ENCODE measurements at places on chromosomes 1 and 21. TPM values are rescaled to one million over a fixed set of nuclear protein-coding genes. Genes with fewer than 3 reads are reported as not detected.

The SFN gene
- 1.9 TPM for total RNA-seq

The TRABD2B gene
- total RNA-seq, result not detected

The IARS2 gene
- total RNA-seq, result 57.9 TPM

The C1QA gene
- not detected for total RNA-seq

The TMEM82 gene
- total RNA-seq, result not detected

The FAM72A gene
- total RNA-seq, result 30.4 TPM

The HSD17B7 gene
- 22.9 TPM for total RNA-seq

The TMPRSS3 gene
- 10.1 TPM for total RNA-seq

DNA sequence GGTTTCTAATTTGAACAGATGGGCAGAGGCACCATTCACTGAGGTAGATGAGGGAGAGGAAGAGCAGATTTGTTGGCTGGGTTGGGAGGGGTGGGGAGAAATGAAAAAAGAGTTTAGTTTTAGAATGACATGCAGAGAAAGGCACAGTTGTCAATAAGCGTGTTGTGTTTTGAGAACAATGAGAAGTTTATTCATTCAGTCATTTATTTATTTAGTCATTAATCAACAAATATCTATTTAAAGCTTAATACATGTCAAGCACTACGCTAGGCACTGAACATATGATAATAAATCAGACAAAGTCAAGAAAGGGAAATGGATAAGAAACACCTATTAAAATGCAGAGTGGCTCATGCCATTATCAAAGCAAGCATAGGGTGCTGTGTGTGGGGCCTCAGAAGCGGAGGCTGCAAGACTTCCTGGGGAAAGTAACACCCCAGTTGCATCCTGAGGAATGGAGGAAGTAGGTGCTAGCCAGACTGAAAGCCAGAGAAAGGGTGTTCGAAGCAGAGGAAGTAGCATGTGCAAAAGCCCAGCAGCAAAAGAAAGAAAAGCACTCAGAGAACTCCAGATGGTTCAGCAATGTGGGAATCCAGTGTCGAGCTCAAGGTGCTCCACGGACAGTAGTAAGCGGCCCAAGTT, 114.1 kb downstream of the RNF220 start:
- no peak for DNase-seq

GRCh38 chr1:20696397-20697333, 21.1 kb downstream of the KIF17 start:
- DNase-seq, result peak; percentile 81

GRCh38 chr1:2594001-2594640, 7.5 kb downstream of the PRXL2B start:
- DNase-seq, result no peak

DNA sequence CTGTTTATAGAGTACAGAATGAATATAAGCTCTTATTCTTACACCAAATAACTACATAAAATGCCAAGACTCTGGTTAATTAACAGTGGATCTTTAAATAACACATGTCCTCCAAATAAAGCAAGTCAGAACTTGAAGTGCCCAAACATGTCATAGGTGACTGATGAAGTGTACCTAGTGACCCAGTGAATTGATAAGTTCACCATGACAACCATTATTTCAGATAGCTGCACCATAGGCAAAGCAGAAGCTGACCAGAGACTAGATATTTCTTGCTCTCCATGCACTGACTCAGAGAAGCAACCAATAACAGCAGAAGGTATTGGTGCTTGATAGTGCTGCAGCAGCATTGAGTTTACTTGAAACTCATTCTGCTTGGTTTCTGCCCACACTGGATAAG, 192.1 kb downstream of the DUSP10 start:
- no peak for DNase-seq

GRCh38 chr1:247177755-247178154, 5.9 kb upstream of the ZNF124 start:
- no peak for DNase-seq

GRCh38 chr1:214111796-214112195, 124.0 kb downstream of the PROX1 start:
- DNase-seq, result no peak

GRCh38 chr1:191963781-191964455, 194.3 kb upstream of the RGS18 start:
- no peak for DNase-seq

GRCh38 chr1:7278827-7279765, 492.0 kb upstream of the VAMP3 start:
- DNase-seq, result no peak

DNA sequence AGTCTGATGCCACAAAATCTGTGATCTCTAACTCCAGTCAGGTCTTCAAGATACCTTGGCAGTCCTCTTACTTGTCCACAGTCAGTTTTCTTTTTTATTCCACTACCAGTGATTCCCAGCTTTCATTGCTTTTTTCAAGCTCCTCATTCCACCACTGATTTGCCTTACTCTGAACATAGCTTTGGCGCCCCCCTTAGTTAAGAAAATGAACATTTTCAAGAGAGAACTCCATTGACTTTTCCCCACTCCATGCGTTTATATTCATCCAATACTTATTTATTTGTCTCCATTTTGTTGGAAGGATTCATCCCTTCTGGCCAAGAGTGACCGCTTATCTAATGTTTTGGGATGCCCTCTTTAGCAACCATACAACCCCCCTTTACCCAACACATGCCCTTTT, 33.9 kb upstream of the IPO9 start:
- DNase-seq, result no peak

- DNase-seq, result peak; percentile 89
Measured at GRCh38 chr1:111747282-111747734, 8.1 kb upstream of the INKA2 start.

- no peak for DNase-seq
Measured at GRCh38 chr1:185987611-185988321, 253.6 kb downstream of the HMCN1 start.

DNA sequence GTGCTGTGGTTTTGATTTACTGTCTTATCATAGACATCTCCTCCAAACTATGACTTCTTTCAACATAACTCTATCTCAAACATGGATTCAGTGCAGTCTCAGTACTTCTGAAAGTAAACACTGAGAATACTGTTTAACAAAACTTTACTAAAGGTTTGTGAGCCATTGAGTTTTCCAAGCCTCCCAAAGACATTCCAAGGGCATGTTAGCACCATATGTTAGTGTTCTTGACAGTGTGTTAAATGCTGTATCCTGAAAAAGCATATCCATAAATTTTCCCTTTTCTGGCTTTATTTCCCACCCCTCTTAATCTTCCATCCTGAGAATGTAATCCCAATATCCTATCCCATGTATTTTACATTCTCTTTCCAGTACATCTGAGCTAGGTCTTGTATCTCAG, 446.8 kb upstream of the CXADR start:
- no peak for DNase-seq

DNA sequence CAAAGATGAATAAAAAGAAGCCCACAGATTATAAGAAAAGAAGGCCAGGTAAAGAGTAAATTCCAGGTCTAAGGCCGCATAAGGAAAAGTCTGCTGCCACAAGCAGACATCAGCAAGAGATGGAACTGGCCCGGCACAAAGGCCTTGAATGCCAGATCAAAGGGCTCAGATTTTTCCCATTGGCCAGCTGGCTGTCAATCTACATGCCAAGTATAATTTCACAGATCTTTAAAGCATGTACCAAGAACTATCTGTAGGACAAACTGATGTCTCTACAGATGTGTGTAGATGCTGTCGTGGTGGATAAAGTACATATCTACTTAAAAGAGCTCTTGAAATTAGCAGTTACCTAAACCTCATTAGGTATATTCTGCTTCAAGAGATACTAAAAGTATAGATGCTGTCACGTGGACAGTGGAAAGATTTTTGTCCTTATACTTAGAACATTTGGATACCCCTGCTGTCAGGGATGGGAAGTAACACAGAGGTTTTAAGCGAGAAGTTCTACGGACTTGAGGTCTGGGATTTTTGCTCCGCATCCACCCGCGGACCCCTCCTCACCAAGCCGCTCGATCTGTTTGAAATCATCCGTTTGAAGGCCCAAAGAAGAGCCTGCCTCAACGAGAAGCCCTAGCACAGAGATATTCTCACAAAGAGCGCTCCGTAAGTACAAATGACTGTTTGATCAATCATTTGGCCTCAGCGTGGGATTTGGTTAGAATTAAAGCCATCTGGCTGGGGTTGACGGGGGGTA, 10.1 kb downstream of the GLIS1 start:
- DNase-seq, result no peak

- no peak for DNase-seq
Measured at GRCh38 chr21:42547906-42548365, 34.3 kb downstream of the SLC37A1 start.

GRCh38 chr1:78176448-78176847, 130.7 kb downstream of the GIPC2 start:
- no peak for DNase-seq

- DNase-seq, result peak; percentile 56
Measured at GRCh38 chr1:9825093-9826074, 1.6 kb upstream of the CLSTN1 start.

- DNase-seq, result no peak
Measured at GRCh38 chr21:8997011-8997440, 1524.4 kb upstream of the TPTE start.

DNA sequence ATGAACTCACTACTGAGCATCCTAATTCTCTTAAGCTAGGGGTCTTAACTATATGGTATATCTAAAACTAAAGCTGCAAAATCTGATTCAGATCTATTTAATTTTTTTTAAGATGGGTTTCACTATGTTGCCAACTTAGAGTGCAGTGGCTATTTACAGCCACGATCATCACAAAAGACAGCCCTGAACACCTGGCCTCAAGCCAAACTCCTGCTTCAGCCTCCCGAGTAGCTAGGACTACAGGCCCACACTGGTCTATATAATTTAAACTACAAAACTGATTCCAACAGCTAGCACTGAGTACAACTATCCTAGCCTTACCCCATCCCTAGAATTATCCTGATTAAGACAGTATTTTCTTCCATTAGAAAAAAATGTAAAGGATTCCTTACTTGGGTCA, 37.1 kb downstream of the EIF4G3 start:
- DNase-seq, result no peak

- DNase-seq, result no peak
Measured at GRCh38 chr1:27574871-27575831, 28.8 kb downstream of the AHDC1 start.

DNA sequence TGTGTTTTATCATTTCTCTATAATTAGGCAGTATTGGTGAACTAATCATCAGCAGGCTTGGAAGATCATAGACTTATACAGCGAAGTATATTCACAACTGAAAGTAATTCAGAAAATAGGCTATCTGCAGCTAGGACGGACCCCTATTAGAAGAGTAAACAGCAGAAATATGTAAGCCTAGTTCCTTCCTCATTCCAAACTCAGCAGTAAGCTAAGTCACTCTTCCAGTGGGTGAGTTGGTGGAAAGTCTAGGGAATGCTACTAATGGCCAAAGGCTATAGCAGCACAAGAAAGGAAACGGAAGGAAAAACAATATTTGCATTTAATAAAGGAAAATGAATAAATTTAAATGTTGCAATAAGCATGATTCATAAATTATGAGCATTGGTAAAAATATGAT, 918.1 kb upstream of the TMPRSS15 start:
- DNase-seq, result no peak

DNA sequence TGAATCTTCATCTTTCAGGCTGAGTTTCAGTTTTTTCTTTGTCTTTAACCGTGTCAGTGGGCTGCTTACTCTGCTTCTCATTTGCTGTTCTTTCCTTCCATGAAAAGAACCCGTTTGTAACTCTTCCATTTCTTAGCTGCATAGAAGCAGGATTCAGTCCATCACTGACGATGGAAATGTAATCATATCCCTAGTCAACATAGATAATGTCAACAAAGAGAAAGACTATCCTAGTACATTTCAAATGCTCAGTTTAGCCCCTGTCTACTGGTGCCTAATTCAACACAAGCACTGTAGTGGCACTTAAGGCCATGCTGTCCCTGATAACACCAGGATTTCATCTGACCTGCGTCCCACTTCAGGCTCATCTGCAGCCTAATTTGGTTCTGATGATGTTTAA, 376 bp downstream of the GBP1 start:
- no peak for DNase-seq

DNA sequence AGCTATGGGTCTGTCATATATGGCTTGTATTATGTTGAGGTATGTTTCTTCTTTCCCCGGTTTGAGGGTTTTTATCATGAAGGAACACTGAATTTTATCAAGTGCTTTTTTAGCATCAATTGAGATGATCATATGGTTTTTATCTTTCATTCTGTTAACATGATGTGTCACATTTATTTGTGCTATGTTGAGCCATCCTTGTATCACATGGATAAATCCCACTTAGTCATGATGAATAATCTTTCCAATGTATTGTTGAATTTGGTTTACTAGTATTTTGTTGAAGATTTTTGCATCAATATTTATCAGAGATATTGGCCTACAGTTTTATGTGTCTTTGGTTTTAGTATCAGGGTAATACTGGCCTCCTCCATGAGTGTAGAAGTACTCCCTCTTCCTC, 61.7 kb downstream of the GPR137B start:
- no peak for DNase-seq

DNA sequence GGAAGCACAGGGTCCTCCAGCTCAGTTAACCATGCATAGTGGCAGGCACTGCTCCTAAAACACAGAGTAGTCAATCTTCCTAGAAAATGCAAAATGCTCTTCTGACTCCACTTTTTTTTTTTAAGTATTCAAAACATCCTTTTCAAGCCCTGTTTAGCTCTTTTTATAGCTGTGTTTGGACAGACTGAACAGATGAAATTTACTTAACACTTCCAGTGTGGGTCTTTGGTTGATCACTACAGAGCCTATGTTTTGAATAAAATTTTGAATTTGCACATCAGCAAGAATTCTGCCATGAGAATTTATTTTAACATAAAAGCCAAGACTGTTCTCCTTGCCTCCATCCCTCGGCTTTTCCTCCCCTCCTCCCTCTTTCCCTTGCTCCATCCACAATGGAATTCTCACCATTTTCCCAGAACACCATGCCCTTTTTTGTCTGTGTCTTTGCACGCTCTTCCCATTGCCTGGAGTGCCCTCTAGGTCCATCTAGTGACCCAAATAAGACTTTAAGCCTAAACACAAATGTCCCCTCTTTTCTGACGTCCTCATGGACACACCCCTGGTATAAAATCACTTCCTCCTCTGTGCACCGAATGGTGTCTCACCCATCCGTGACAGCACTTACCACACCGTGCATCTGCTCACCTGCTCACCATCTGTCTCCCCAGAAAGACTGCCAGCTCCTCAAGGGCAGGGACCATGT, 24.0 kb upstream of the CPT2 start:
- no peak for DNase-seq

GRCh38 chr1:225544924-225545323, 108.0 kb downstream of the ENAH start:
- DNase-seq, result no peak

DNA sequence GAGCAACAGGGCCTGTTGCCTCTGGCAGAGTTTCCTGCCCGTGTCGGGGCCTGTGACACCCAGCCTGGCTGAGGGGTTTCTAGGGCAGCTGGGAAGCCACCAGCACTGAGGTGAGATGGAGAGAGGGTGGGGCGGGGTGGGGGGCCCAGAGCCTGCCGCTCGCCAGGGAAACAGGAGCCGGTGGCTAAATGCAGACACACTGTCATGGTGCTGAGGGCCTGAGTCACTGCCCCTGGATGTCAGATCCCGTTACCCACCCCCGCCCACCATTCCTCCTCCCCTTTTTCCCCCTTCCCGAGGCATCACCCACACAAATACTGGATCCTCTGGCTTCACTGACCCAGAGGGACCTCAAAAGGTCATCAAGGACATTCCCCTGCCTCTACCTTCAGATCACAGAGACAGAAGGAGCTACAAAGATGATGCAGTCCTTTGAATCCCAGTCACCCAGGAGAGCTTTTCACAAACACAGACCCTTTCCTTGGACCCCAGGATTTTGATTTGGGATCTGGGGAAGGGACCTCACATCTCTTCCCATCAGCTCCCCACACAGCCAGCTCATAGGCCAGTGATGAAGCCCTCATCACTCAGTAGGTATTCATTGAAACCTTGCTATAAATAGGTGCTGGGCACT, 1.9 kb upstream of the HSPB7 start:
- DNase-seq, result no peak

Measured in activated CD8-positive, alpha-beta T cell treated with anti-CD3 and anti-CD28 coated beads, Interleukin-2, amount 10 ng/mL, durations not matched to agents 7 days and 5 days (primary cell).